Stimulated activated CD4-positive, alpha-beta T cell treated with anti-CD3 and anti-CD28 coated beads, Interleukin-1b, Interleukin-23, amount 100 ng/mL, for 1 hour (primary cell): ENCODE measurements at places on chromosomes 2 and 18.

- DNase-seq = no peak
Observed at GRCh38 chr2:41903474-41904135, 144.2 kb upstream of the PKDCC start.

DNA sequence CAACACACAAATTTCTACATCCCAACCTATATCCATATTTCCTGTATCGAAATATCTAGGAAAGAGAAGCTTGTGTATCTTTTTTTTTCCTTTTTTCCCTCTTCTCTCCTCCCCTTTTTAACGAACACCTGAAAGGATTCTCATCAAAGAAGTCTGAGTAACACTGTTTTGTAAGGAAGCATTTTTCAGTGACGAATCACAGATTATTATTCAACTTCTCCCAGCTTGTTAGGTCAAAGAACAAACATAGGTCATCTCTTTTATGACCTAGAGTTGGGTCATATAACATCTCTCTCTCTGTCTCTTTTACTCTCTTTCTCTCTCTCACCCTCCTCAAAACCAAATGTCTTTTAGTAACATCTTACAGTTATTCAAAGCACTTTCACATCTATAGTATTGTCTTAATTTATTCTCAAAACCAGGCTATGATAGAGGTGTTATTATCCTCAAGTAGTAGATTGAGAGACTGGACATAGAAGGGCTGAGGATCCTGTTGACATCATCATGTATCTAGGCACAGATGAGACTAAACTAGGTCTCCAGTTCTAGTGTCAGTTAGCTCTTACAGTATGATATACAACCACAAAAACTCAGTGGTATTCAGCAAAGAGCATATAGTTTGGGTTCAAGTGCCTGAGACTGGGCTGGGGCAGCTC, 80.1 kb upstream of the SPOPL start:
- DNase-seq = no peak

GRCh38 chr2:178088774-178089270, 16.2 kb upstream of the PDE11A start:
- DNase-seq = no peak

GRCh38 chr18:45218436-45218835, 396.8 kb upstream of the SLC14A2 start:
- no peak for DNase-seq

DNA sequence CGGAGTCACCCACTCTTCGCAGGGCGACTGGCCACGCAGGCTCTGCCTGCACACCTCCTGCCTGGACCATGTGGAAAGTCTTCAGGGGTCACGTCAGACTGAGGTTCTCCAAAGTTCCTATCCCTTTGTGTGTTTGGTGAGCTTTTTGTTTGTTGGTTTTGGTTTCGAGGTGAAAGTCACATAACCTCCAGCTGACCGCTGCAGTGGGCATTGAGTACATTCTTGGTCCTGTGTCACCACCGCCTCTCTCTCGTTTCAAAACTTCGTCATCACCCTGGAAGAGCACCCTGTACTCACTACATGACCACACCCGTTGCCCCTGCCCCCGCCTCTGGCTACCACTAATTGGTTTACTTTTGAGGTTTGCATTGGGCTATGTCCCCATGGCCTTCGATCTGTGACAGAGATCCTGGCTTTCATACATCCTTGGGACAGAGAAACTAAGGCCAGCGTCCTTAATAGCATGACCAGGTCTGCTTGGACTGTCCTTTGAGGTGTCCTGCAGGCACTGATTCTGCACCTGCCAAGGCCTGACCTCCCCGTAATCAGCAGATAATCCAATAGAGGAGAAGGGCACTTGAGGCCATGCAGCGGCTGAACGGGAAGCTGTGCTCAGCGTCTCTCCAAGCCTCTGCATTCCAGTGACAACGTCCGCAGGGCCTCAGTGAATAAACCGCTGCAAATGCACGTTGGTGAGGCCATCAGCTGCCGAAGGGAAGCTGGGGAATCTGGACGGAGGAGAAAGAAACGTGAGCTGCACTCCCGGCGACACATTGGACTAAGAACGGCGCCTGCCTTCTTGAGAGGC, 46.8 kb downstream of the SH3BP4 start:
- no peak for DNase-seq

DNA sequence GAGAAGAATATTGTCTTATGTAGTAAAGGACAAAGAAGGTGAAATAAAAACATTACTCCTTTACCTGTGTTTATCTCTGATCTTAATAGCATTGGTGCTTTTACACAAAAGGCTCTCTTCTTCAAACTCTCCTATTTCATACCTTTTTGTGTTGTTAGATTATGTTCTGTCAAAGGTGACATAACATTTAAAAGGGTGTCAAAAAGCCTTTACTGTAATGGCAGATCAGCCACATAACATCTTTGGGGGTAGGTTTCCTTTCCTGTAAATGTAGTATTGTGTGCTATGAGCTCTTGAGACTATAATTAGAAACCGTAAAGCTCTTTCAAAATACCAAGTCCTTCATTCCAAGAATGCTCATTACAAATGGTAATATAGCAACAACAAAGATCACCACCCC, 400.1 kb downstream of the LNPK start:
- DNase-seq = no peak

GRCh38 chr18:48140731-48141130, 210.3 kb upstream of the SMAD2 start:
- no peak for DNase-seq

DNA sequence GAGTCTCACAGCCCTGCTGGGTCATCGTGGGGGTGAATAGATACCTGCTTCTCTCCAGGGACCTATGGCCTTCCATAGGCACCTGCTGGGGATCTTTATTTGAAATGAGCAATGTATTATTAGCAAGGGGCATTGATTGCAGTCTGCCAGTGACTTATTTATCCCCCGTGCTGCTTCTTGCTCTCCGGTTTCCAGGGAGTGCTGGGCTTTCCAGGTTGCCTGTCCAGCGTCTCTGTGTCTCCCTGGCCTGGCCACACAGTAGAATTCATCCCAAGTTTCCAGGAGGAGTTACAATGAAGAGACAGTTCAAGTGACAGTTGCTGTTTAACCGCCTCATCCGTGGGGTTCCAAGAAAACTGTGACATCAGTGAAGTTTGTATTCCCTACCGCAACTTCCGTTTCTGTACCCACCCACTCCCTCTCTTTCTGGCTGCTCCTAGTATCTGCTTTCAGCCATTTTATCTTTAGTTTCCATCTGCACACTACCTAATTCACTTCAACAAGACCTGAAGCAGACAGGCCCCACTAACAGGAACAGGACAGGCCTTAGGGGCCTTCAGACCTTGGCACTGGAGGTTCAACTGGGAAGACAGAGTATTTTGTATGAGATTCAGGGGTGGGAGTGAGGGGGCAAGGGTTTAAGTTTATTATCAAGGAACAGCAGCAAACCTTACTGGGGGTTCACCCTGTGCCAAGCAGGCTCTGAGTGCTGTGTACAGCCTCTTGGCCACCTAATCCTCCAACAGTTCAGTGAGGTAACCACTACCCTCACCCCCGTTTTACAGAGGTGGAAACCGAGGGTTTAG, 134.8 kb downstream of the PRKCE start:
- no peak for DNase-seq

DNA sequence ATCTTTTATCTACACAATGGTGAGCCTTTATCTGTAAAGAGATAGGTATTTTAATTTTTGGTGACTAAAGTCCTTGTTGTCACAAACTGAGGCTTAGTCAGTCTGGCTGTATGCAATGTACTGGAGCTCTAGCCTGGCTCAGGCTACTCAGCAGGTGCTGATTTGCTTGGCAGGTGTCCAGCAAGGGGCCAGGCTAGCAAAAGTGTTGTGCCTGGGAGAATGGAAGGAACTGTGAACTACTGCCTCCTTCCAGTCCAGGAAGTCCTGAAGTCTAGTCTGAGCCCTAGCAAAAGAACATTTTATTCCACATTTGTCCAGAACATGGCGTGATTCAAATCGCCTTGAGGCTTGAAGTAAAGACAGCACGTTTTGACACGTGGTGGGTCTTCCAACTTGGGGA, 260.5 kb downstream of the CCDC85A start:
- no peak for DNase-seq

DNA sequence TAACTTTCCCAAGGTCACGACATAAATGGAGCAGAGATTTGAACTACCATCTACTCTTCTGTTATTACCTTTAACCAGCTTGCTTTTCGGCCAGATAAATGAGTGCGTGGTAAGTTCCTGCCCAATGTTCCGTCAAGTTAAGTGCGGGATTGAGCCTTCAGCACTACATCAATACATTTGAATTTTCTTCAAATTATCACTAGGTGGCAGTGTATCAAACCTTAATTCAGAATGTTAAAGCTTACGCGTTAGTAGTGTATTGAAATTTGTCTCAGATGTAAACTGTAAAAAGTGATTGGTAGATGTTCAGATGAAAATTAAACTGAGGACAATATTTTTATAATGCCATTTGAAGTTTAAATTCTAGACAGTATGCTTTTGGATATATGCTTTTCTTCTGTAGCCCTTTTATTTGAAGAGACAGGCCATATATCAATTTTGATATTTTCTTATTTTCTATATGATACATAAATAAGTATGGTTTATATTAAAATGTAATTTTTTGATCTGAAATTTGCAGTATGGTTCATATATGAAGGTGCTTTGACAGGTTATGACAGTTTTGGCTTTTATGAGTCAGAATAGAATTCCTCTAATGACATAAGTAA, 681.3 kb downstream of the ADCYAP1 start:
- DNase-seq = no peak

- no peak for DNase-seq
Observed at GRCh38 chr2:23286758-23287704, 97.9 kb upstream of the KLHL29 start.

- DNase-seq = no peak
Observed at GRCh38 chr18:14031053-14031452, 101.2 kb downstream of the ZNF519 start.

DNA sequence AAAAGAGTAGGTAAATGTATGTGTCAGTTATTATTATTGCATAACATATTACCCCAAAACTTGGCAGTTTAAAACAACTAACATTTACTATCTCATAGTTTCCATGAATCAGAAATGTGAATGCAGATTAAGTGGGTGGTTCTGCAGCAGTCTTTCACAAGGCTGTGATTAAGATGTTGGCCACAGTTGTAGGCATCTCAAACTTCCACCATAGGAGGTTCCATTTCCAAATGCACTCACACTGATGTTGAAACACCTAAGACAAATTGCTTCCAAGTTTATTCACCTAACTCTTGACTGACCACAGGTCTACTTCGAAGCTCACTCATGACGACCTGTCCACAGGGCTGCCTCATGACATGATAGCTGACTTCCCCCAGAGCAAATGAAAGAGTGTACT, 360.8 kb downstream of the GRB14 start:
- no peak for DNase-seq

DNA sequence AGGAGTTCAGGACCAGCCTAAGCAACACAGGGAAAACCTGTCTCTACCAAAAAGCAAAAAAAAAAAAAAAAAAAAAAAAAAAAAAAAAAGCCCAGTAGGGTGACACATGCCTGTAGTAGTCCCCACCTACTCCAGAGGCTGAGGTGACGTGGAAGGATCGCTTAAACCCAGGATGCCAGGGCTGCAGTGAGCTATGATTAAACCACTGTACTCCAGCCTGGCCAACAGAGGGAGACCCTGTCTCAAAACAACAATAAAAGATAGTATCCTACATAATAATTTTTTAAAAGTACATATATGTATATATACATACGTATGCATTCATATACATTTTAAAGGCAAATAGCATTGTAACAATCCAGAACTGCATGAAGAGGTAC, 51.7 kb downstream of the SOS1 start:
- no peak for DNase-seq

- DNase-seq = no peak
Observed at GRCh38 chr2:17148407-17149145, 369.7 kb downstream of the RAD51AP2 start.

GRCh38 chr2:36044411-36044810, 311.2 kb upstream of the CRIM1 start:
- DNase-seq = no peak

DNA sequence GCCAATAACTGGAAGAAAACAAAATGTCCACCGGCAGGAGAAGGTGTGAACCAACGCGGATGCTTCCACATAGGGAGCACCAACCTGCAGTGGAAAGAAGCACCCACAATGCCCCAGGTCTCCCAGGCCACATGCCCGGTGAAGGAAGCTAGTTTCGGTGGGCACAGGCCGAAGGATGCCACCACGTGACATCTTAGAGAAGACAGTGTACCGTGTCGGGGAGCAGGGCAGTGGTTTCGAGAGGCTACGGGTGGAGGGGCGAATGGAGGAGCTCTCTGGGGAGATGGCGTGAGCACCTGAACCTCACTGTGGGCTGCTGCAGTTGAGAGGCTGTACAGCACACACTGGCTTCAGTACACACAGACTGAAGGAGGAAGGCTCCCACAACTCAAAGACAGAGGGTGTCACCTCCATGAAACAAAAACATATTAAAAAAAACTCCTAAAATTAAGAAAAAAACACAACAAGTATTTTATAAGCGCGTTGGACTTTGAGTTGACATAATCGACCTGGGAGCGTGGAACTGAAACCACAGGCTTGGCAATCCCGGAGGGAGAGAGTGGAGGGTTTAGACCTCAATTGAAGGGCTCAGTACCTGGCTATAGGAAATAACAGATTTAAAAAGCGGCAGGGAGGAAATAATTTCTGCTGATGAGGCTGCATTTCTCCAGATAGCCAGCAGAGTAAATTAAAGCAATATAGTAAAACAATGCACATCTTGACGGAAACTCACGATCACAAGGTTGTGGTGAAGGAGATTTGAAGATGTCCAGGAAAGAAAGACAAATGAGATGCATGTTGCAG, 160.1 kb downstream of the RTP5 start:
- no peak for DNase-seq

GRCh38 chr2:70962211-70962884, 16.1 kb upstream of the ANKRD53 start:
- DNase-seq = no peak

- DNase-seq = no peak
Observed at GRCh38 chr2:219998107-219998506, 370.7 kb downstream of the SLC4A3 start.

DNA sequence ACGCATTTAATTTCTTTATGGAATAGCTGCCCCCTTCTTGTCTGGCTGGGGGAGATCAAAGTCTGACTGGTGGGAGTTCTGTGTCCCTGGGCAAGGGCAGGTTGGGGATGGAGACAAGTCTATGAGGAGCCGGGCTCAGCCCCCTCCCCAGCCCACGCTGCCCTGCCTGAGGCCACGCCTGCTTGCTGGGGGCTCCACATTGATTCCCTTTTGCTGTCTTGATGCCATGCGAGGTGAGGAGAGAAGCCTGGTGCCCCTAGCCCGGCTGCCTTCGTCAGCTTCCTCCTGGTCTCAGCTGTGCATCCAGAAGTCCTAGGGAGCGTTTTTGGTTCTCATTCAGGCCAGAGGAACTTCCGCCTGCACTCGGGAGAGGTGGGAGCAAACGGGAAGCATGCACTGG, 247.9 kb downstream of the NDUFA10 start:
- DNase-seq = no peak
